ENCODE measurements at places on chromosomes 5 and 9. TPM values are rescaled to one million over a fixed set of nuclear protein-coding genes. Genes with fewer than 3 reads are reported as not detected.

DNA sequence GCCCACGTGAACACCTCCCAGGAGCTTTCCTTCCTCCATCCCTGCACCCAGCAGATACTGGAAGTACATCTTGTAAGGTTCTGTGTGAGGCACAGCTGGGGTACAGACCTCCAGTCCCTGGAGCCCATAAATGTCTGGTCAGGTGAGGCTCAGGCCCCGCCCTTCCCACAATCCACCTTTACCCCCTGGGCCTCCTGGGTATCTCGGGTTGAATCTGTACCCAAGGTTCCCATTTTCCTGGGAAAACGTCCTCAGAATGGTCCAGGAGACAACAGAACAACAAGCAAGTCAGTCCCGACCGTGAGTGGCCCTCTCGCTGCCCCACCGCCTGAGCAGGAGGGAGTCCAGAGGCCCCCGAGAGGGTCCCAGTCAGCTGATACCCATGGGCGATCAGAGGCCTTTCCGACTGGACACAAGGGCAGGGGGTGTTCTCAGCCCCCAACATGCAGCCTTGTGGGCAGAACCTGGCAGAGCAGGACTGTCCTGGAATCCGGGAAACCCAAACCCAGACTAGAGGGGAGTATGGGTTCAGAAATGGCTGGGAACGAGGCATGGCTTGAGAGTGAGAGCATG is 4.3 kb downstream of the SPATA31E1 start:
- H3K4me3 ChIP-seq: no peak overlapping the region
- no peak overlapping the region for H3K27ac ChIP-seq
- DNase-seq: no peak
- no peaks in the 10 kb centered on the region for H3K4me1 ChIP-seq

GRCh38 chr5:113267361-113267900 is 167.4 kb downstream of the TSSK1B start:
- no peak overlapping the region for H3K27ac ChIP-seq
- H3K36me3 ChIP-seq: no peaks in the 10 kb centered on the region
- no peak overlapping the region for H3K4me3 ChIP-seq
- H3K27me3 ChIP-seq: peaks cover 7% of the 10 kb centered on the region
- no peak for DNase-seq

- DNase-seq: no peak
- H3K4me3 ChIP-seq: no peak overlapping the region
- H3K27ac ChIP-seq: no peak overlapping the region
These were observed 38.3 kb downstream of the RECK start for GRCh38 chr9:36074870-36075532.

DNA sequence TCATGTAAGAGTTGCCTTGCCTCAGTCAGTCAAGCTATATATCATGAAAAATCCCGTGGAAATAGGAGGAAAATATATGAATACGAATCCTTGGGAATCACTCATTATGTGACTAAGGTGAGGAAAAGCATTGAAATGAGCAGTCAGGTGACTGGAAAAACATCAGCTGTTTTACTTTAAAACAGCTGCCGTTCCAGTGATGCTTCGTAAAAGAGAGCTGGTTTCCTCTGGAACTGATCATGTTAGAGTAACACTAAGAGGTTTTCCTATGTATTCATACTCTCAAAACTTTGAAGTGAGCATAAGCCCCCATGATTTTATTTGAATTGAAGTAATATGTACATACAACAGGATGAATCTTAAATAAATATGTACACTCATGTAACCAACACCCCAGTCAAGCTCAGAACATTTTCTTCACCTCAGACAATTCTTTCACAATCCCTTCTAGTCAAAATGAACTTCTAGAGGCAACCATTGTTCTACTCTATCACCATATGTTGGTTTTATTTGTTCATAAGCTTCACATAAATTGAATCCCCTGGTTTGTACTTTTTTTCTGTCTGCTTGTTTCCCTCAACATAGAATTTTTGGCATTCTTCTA is 107.7 kb downstream of the SLC25A46 start:
- H3K4me3 ChIP-seq: no peak overlapping the region
- no peaks in the 10 kb centered on the region for H3K36me3 ChIP-seq

DNA sequence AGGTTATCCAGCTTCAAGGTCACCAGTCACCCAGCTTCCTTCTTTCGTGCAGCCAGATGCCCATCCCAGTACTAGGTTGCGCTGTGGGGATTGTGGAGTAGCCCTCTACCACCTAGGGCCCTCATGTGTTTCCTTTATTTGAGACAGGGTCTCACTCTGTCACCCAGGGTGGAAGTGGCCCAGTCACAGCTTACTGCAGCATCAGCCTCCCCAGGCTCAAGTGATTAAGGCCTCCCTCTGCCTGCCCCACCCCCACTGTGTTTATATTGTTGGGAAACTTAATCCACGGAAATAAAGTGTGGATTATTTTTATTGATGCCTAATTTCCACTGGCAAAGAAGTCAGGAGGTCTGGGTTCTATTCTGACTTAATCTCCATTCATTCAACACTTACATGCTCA is 4.3 kb downstream of the IL17B start:
- peaks cover 2% of the 10 kb centered on the region for H3K27me3 ChIP-seq
- H3K27ac ChIP-seq: no peak overlapping the region
- H3K4me3 ChIP-seq: no peak overlapping the region
- no peak for DNase-seq
- no peaks in the 10 kb centered on the region for H3K4me1 ChIP-seq

DNA sequence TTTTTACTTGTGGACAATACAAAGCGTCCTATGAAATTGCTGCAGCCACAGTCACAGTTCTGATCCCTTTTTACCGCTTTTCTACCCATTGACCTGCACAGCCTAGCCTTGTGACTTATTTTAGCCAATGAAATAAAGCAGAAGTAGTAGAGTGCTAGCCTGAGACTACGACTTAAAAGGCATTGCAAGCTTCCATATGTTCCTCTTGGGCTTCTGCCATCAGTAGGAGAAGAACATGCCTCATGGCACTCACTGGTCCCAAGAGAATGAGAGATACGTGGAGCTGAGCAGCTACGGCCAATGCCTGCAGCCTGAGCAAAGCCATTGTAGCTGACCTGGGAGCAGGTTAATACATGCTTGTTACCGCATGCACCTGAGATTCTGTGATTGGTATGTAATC is 416.6 kb upstream of the CLINT1 start:
- H3K4me1 ChIP-seq: no peaks in the 10 kb centered on the region
- no peak overlapping the region for H3K27ac ChIP-seq
- H3K27me3 ChIP-seq: peaks cover 2% of the 10 kb centered on the region
- H3K36me3 ChIP-seq: no peaks in the 10 kb centered on the region

GRCh38 chr5:155091063-155091648 is 77.6 kb downstream of the KIF4B start:
- H3K27me3 ChIP-seq: no peaks in the 10 kb centered on the region
- no peak overlapping the region for H3K27ac ChIP-seq
- no peaks in the 10 kb centered on the region for H3K4me1 ChIP-seq
- no peaks in the 10 kb centered on the region for H3K36me3 ChIP-seq
- no peak overlapping the region for H3K4me3 ChIP-seq

GRCh38 chr9:32490601-32491000 is 35.4 kb downstream of the RIGI start:
- H3K27ac ChIP-seq: no peak overlapping the region
- H3K4me3 ChIP-seq: no peak overlapping the region
- no peaks in the 10 kb centered on the region for H3K4me1 ChIP-seq
- no peaks in the 10 kb centered on the region for H3K27me3 ChIP-seq

- no peak for DNase-seq
- no peak overlapping the region for H3K27ac ChIP-seq
- H3K4me1 ChIP-seq: no peaks in the 10 kb centered on the region
- H3K4me3 ChIP-seq: no peak overlapping the region
- H3K36me3 ChIP-seq: no peaks in the 10 kb centered on the region
These were observed 235.3 kb downstream of the KCTD16 start for GRCh38 chr5:144405991-144406390.

GRCh38 chr9:115615821-115616665 is 498.1 kb upstream of the TNC start:
- peaks cover 3% of the 10 kb centered on the region for H3K27me3 ChIP-seq
- H3K27ac ChIP-seq: no peak overlapping the region
- H3K36me3 ChIP-seq: no peaks in the 10 kb centered on the region

DNA sequence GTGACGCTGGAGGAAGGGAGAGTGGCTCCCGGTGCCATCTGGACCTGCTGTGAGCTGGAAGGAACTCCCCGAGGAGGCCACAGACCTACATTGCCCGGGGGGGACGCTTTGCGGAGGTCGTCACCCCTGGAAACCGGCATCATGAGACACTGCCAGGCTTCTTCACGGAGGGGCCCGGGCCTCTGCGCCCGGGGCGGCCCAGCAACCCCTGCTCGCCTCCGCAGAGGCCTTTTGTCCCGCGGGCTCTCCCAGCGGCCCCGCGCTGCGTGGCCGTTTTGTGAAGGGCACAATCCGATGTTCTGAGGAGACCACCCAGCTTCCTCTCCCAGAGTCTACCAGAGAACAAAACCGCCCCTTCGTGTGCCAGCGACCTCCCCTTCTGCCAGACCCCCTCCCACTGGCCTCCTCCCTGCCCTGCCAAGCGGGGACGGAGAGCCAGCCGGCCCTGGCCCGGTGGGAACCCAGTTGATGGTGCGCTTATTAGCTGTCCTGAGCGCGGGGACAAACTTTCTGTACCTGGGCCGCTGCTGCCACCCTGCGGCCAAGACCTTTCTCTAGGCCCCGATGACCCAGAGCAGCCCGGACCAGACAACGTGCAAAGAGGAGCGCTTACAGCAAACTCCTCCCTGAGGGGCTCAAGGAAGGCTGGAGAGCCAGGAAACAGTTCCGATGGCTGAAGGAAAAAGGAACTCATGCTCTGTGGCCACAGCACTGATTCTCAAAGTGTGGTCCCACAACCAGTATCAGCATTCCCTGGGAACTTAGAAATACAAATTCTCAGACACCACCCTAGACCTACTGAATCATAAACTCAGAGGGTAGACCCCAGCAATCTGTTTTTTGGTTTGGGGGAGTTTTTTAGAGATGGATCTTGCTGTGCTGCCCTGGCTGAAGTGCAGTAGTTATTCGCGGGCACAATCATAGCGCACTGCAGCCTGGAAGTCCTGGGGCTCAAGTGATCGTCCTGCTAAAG is 86.7 kb downstream of the SLC1A3 start:
- peak overlapping the region; percentile 28 for H3K27ac ChIP-seq
- peaks cover 6% of the 10 kb centered on the region for H3K27me3 ChIP-seq
- H3K36me3 ChIP-seq: no peaks in the 10 kb centered on the region
- peaks cover 15% of the 10 kb centered on the region for H3K4me1 ChIP-seq
- DNase-seq: no peak

GARIN3 gene
- polyA plus RNA-seq: not detected

LCN1 gene
- not detected for polyA plus RNA-seq

CDH6 gene
- not detected for polyA plus RNA-seq

PCYOX1L gene
- polyA plus RNA-seq: 6.8 TPM

ACOT12 gene
- polyA plus RNA-seq: not detected

TAF11L4 gene
- not detected for polyA plus RNA-seq

IL3 gene
- polyA plus RNA-seq: not detected

All from immature natural killer cell (primary cell).